OCI-LY7 (cell line): ENCODE measurements at places on chromosomes 2 and 18.

- no peak for DNase-seq
These were observed 71.7 kb upstream of the TWIST2 start for GRCh38 chr2:238776003-238776760.

GRCh38 chr2:17317439-17317976, 200.7 kb downstream of the RAD51AP2 start:
- DNase-seq: no peak

DNA sequence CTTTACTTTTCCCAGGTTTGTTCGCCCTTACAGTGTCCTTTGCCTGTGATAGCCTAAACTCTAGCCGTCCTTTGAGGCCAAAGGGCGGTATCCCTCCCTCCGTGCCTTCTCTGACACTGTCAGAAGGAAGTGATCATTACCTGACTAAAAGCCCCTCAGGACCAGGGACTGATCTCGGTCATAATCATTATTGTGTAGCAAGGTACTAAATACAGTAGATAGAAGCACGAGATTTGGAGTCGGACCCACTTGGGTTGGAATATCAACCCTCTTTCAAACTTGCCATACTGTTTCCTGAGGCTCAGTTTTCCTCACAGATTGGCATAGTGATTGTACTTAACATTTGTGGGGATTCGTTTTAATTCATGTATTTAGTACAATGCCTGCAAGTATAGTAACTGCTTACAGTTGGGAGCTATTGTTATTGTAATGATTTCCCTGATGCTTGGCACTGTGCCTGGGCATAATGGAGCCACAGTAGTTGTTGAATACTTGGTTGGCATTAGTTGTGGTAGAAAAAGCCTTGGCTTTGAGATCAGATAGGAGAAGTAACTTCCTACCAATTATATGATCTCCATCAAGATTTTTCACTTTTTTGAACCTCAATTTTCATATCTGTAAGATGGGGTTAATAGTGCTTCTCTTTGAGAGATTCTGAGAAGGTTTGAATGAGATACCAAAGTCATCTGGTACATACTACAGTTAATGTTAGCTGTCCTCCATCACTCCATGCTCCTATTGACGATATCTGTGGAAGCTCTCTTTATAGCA, 836 bp downstream of the STK11IP start:
- no peak for DNase-seq

- DNase-seq: no peak
These were observed 39.5 kb downstream of the MBP start for GRCh38 chr18:77093067-77093430.

DNA sequence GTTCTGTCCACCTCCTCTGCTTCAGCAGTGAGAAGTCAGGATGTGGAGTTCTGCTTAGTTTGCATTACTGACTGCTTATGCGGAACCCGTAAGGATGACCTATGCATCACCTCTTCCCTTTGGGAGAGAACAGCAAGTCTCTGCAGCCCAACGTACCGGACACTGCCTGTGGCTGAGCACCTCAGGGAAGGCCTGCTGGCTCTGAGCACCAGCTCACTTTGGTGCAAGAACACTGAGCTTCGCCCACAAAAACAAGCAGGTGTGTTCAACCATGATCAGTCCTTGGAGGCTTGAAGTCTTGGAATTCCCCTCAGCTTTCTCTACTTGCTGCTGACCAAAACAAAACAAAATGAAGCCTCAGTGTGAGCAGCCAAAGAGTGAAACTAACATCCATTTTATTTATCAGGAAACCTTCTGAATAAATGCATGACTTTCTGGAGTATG, 52.7 kb upstream of the NCK2 start:
- no peak for DNase-seq

DNA sequence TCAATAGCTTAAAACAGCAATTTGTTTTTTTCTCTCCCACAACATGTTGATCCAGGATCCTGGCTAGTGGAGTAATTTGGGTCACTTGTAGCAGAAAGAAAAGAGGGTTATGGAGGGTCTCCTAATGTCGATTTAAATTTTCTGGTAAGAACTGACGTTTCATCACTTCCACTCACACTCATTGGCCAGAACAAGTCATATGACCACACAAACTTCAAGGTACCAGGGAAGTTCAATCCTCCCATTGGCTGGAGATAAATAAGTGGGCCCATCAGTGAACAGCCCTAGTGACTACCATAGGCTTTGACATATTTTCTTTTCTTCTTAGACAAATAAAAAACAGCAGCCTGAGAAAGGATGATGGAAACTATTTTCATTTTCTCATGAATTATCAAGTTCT, 8.3 kb upstream of the TMEM131 start:
- no peak for DNase-seq

DNA sequence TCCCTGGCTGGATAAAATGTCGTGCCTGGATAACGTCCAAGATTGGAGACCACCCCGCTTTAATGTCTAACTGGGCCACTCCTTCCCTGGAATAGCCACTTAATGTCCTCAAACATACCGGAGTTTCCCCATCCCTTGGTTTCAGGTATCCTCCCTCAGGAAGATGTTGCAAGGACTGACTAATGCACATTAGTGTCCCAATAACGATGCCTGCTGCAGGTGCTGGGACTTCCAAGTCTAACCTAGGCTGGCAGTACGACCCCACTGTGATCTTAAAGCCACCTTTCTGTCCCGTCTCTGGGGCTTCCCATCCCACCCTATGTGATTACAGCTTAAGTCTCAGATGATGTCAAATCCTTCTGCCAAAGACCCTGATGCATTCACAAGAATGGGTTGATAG, 1.1 kb upstream of the ATP6V1C2 start:
- no peak for DNase-seq

DNA sequence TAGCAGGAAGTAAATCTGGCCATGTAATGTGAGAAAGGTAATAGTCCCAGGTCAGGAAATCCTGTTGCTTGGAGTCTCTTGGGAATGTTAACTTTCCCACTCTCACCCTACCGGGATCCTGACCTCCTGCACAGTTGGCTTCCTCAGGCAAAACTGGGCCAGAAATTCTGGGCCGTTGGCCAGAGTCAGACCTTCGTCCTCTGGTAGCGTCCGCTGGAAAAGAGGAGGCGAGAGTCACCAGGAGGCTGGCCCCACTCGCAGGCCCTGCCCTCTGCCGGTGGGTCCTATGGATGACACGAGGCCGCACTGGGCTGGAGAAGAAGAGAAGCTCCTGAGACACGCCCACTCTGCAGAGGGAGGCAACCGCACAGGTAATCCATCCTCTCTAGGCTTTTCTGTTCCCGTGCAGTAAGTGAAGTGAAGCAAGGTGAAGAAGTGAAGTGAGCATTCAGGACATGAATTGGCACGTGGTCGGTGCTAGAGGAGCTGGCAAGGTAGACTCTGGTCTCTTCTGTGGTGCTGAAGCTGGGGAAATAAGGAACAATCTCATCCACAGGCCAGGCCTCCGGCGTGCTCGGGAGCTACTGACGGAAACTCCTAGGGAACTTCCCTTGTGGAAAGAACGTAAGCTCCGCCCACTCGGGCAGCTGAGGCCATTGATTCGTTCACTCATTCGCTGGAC, 182.7 kb upstream of the GLI2 start:
- DNase-seq: peak; percentile 2

GRCh38 chr2:123696021-123696420, 329.1 kb upstream of the CNTNAP5 start:
- DNase-seq: no peak

- DNase-seq: peak; percentile 57
These were observed 63.4 kb downstream of the MREG start for GRCh38 chr2:215949991-215950404.

- no peak for DNase-seq
These were observed 208.9 kb downstream of the ZEB2 start for GRCh38 chr2:144310889-144311608.

GRCh38 chr2:21078296-21078695, 34.4 kb upstream of the APOB start:
- no peak for DNase-seq

- DNase-seq: no peak
These were observed 277.2 kb upstream of the HS6ST1 start for GRCh38 chr2:128595763-128596395.

- no peak for DNase-seq
These were observed 19.5 kb downstream of the NFE2L2 start for GRCh38 chr2:177245010-177245422.

GRCh38 chr2:137535897-137536296, 428.4 kb upstream of the HNMT start:
- DNase-seq: no peak

GRCh38 chr18:31720867-31721266, 36.5 kb upstream of the B4GALT6 start:
- no peak for DNase-seq

GRCh38 chr2:239716536-239717318, 308.4 kb downstream of the NDUFA10 start:
- no peak for DNase-seq

- no peak for DNase-seq
These were observed 199.8 kb downstream of the EPHA4 start for GRCh38 chr2:221372159-221372884.

DNA sequence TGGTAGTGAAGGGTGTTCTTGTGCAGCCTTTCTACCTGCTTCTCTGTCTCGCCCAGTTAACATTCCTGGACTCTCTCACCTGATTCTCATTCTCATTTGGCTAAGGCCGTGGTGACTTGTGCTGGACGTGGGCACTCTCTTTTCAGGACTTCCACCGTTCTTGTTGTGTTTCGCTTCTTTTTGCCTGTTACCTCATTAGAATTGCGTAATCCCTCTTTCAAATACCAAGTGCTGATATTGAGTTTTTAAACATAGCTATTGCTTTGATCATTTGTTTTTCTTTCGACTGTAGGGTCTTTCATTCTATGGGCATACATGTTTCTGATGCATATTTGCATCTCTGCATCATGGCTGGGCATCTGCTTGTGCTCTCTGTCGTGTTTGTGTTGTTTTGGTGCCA, 287.0 kb downstream of the ALPK2 start:
- no peak for DNase-seq

DNA sequence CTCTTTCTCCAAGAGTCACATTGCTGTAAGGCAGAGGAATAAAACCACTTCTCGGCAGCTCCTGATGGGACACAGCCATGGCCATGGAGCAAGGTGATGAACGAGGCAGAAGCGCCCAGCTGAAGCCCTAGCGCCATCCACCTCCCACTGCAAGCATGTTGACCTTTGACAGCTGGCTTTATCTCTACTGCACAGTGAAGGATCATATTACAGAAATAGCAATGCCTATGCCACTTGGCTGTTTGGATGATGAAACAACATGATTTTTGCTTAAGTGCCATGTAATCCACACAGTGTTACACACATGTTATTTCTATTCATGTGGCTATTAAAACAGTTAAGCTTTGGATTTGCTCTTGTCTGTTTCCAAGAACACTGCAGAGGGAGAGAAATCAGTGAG, 167.7 kb downstream of the VAPA start:
- no peak for DNase-seq

- no peak for DNase-seq
These were observed 551.2 kb upstream of the FSIP2 start for GRCh38 chr2:185187421-185187820.

DNA sequence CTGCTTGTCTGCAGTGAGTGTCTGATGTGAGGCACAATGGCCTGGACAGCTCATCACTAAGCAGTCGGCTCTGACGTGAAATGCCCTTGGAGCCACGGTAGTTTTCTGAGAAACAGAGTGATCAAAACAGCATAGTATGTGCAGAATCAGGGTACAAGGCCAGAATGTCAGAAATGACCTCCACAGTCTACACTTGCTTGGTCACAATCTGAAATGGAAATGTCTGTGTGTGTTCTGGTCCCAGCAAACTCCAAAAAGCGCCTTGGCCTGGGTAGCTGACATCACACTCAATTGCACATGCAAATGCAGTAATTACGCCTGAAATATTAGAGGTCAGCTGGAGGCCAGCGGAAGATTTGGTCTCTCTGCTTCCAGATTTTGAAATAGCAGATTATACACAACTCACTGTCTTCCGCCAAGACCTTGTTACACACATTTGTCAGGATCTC, 95.4 kb downstream of the CTAGE1 start:
- no peak for DNase-seq

GRCh38 chr2:156592809-156593593, 156.8 kb downstream of the GPD2 start:
- DNase-seq: no peak

- DNase-seq: peak; percentile 52
These were observed 795 bp upstream of the SETBP1 start for GRCh38 chr18:44679914-44680272.

- no peak for DNase-seq
These were observed 297.8 kb upstream of the GYPC start for GRCh38 chr2:126358122-126358521.
